ENCODE measurements at places on chromosomes 7 and 10.
A peak's percentile ranks its signal among the peaks of the same experiment; 100 is the strongest.

- DNase-seq = peak; percentile 18
Observed at GRCh38 chr10:128854963-128855362, 612.1 kb upstream of the MGMT start.

DNA sequence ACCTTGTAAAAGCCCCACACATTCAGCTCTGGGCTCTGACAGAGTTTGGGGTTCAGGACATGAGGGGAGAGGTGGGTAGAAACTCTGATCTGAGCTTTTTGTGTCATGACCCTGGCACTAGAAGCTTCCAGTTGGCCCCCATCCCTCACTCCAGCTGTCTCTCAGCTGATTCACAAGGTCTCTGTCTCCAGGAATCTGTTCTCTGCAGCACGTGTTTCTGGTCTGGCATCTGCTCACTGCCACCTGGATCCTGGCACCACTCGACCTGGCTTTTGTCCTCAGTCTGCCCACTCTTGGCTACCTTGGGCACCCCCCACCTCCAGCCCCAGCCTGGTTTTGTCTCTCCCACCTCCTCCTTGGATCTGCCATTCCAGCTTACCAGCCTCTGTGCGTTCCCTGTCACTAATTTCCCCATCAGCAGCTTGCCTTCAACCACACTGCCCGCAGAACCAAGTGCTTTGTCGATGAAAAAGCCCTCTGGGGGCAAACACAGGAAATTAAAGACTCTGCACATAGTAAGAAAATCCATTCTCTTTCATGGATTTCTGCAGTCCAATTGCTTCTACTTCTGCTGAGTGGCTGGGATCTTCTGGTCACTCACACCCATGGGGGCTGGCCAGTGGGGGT is 18.3 kb upstream of the ADCYAP1R1 start:
- no peak for DNase-seq

- no peak for DNase-seq
Observed at GRCh38 chr10:129850790-129851189, 113.3 kb downstream of the EBF3 start.

DNA sequence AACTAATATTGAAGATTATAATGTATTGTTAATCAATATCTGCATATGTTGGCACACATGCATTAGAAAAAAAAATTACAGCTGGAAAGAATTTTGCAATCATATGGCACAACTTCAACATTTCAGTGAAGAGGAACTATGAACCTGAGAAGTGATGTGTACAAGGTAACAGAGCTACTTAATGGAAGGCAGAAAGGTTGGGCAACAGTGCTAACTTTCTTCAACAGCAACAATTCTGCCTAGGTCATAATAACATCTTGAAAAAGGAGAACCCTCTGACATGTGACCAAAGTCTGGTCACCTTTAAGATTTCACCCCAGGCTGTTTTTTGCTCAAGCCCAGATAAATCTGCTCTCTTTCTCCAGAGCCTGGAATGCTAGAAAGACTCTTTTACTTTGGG is 47.9 kb upstream of the SKAP2 start:
- no peak for DNase-seq

DNA sequence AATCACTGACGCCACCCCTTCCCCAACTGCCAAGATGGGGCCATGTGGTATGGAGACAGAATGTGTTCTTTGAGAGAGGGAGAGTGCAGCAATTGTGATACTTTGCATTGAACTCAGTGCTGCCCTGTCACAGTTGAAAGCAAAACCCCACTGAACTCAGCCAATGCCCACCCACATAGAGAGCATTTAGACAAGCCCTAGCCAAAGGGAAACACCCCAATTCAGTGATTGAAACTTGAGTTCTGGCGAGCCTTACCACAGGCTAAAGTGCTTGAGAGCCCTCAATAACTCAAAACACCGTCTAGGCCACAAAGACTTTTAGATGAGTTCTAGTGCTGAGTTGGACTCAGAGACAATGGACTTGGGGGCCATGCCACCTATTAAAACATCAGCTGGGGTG is 751.9 kb upstream of the POT1 start:
- DNase-seq = no peak

- no peak for DNase-seq
Observed at GRCh38 chr7:68458010-68458908, 1140.0 kb upstream of the AUTS2 start.

DNA sequence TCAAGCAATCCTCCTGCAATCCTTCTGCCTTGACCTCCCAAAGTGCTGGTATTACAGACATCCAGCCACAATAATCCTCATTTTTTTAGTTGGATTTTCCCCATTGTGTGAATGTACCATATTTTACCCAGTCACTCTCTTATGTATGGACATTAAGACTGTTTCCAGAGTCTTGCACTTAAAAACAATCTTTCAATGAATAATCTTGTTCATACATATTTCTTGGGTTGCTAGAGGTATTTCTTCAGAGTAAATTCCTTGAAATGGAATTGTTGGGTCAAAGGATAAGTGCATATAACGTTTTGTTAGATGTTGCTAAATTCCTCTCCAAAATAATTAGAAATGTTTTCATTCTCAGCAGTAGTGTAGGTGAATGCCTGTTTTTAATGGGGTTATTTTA is 283.1 kb upstream of the KAT6B start:
- DNase-seq = no peak

DNA sequence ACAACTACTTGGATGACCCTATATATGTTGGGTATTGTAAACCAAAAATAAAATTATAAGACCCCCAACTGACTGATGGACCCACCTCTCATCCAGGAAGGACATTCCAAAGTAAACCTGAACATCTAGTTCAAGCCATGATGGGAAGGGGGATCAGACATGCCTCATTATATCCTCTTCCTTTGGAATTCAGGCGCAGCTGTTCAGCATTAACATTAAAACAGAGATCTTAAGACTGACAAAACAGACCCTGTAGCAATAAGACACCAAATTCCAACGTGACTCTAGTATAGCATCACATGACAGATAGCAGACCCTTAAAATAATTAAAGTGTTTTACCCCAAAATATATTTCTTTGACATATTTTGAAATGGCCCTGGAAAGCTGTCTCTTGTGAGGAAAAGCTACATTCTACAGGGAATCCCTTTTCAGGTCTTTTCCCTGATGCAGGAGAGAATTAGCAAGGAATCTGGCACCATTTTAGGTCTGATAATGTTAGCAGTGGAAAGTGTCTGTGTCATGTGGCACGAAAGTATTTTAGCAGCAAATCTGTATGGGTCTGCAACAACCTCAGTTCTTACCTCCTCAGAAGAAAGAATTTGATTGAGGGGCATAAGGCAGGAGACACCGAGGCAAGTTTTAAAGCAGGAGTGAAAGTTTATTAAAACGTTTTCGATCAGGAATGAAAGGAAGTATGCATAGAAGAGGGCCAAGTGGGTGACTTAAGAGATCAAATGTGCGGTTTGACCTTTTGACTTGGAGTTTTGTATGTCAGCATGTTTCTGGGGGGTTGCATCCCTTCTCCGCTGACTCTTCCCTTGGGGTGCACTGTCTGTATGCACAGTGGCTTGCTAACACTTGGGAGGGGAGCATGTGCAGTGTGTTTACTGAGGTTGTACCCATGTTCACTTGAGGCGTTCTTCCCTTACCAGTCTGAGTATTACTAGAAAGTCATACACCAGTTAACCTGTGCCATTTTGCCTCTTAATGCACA is 236.6 kb upstream of the PPP1R3A start:
- no peak for DNase-seq

DNA sequence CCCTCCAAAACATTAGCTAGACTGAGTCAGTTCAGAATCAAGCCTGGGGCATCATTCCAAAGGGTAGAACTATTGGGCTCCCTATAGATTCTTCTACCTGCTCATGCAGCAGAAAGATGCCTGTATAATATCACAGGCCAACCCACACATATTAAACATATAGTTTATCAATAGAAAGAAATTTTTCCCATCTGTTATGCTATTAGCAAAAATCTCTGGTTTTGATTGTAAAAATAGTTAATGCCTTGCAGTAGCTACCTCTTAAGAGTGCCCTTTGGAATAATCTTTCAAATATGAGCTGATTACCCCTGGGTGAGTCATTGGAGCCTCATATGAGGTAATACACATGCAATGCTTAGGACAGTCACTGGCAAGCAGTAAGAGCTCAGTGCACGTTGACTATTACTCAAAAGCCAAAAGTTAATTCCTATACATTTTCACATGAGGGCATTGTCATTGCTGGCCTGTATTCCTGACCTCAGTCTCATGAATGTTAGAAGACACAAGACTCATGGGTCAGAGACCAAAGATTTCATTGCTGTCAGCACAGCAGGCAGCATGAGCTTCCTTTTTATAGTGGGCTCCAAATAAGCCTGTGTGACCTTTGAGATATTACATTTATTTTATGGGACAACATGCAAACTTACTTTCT is 180.0 kb downstream of the FGFR2 start:
- no peak for DNase-seq

GRCh38 chr7:98860071-98860470 is 9.7 kb downstream of the TMEM130 start:
- DNase-seq = no peak

- DNase-seq = no peak
Observed at GRCh38 chr10:73907841-73908517, 3.0 kb upstream of the PLAU start.

DNA sequence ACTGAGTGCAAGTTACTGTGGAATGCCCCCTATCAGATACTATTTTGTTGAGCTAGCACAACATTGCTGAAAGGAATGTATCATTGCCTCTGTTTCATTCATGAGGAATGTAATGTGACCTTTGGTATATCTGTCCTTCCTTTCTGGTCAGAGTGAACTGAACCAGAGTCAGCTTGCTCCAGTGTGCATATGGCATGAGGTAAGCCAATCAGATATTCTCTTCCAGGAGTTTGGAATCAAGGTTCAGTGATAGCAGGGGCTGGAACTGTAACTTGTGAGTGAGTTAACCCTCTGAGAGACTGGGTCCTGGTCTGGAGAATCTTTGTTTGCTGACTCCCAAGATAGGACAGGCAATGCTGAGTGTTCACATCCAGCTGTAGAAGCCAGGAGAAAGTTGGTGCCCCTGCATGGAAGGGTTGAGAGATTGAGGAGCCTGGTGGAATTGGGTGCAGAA is 45.3 kb upstream of the OSBPL3 start:
- no peak for DNase-seq

Data from NCI-H1105 (cell line).